ENCODE measurements at places on chromosomes 12 and 14. TPM values are rescaled to one million over a fixed set of nuclear protein-coding genes. Genes with fewer than 3 reads are reported as not detected.

DNA sequence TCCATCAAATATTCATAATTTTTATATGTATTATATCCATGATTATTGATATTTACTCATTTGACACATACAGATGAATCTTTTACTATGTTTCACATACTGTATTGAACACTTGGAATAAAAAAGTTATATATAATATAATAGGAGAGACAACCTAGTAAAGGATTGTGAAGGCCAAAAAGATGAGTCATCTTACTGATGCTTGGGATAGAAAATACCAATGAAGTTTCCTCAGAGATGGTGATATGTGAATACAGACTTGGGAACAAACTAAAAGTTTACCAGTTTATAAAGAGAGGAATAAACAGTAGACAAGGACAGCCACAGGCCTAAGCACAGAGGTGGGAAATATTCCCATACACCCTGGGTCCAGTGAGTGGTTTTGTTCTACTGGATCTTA lies 743.9 kb upstream of the FLRT2 start:
- H3K36me3 ChIP-seq: no peaks in the 10 kb centered on the region
- peak; percentile 4 for DNase-seq
- no peaks in the 10 kb centered on the region for H3K4me1 ChIP-seq
- H3K27me3 ChIP-seq: no peaks in the 10 kb centered on the region
- H3K4me3 ChIP-seq: no peak overlapping the region

DNA sequence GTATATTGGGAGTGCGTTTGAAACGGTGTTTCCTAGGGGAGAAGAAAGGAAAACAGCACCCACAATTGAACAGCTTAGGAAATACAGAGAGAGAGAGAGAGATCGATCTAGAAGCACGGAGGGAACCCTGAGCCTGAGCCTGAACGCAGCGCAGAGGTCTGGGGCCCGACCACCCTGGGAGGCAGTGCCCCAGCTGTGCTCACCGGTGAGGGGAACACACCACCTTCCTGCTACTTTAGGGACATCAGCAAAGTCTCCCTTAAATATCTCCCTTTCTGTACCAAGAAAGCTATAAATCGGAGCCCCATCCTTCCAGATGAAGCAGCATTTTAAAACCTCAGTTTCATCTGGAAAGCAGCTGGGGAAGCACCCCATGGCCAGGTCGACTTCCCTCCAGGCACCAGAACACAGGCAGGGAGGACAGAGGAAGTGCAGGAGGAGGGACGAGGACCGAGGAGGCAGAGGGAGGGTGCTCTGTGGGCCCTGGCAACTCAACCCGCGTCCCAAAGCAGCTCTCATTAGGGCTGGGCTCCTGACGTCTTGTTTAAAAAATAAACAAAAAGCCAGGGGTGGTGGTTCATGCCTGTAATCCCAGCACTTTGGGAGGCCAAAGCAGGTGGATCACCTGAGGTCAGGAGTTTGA lies 12.2 kb downstream of the RIMBP2 start:
- H3K4me1 ChIP-seq: no peaks in the 10 kb centered on the region
- no peaks in the 10 kb centered on the region for H3K36me3 ChIP-seq
- no peaks in the 10 kb centered on the region for H3K27me3 ChIP-seq
- H3K4me3 ChIP-seq: no peak overlapping the region
- H3K27ac ChIP-seq: no peak overlapping the region

GRCh38 chr14:23776296-23776695 lies 140.1 kb downstream of the DHRS2 start:
- H3K27ac ChIP-seq: no peak overlapping the region
- H3K27me3 ChIP-seq: peaks cover 2% of the 10 kb centered on the region
- no peak overlapping the region for H3K4me3 ChIP-seq
- H3K36me3 ChIP-seq: no peaks in the 10 kb centered on the region
- DNase-seq: no peak

Gene ZNF891
- 0.56 TPM for total RNA-seq

Measured in IMR-90 (cell line).